ENCODE measurements at places on chromosomes 6 and 20. TPM values are rescaled to one million over a fixed set of nuclear protein-coding genes. Genes with fewer than 3 reads are reported as not detected.

CALHM6 gene
- total RNA-seq: 7.1 TPM

LHFPL5 gene
- not detected for total RNA-seq

HTR1B gene
- not detected for total RNA-seq

PRICKLE4 gene
- total RNA-seq: not detected

MYBL2 gene
- total RNA-seq: 99.8 TPM

TCP11 gene
- total RNA-seq: not detected

FILIP1 gene
- not detected for total RNA-seq

GHRH gene
- not detected for total RNA-seq

DNA sequence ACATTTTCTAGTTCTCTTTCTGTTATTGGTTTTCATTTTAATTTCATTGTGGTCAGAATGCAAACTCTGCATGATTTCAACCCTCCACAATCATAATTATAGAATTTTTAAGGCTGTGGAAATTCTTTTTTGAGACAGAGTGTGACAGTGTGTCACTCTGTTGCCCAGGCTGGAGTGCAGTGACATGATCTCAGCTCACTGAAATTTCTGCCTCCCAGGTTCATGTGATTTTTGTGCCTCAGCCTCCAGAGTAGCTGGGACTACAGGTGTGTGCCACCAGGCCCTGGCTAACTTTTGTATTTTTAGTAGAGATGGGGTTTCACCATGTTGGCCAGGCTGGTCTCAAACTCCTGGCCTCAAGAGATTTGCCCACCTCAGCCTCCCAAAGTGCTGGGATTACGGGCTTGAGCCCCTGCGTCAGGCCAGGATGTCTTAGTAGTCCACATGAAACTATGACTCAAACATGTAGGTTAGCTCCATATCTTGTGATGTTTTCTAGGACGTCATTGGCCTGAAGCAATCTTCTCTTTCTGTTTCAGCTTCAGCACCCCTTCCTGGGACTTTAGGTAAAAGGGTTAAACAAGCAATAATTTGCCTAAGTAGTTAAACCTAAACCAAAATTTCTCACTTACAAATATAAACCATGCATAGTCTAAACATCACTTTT, 47.4 kb upstream of the SAMD3 start:
- DNase-seq: no peak

- no peak for DNase-seq
These were observed 47.4 kb upstream of the STX16 start for GRCh38 chr20:58603721-58604120.

DNA sequence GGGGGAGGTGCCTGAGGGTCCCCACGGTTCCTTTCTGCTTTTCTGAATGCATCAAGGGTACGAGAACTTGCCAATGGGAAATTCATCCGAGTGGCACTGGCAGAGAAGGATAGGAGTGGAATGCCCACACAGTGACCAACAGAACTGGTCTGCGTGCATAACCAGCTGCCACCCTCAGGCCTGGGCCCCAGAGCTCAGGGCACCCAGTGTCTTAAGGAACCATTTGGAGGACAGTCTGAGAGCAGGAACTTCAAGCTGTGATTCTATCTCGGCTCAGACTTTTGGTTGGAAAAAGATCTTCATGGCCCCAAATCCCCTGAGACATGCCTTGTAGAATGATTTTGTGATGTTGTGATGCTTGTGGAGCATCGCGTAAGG, 226.4 kb downstream of the SMOC2 start:
- DNase-seq: no peak

DNA sequence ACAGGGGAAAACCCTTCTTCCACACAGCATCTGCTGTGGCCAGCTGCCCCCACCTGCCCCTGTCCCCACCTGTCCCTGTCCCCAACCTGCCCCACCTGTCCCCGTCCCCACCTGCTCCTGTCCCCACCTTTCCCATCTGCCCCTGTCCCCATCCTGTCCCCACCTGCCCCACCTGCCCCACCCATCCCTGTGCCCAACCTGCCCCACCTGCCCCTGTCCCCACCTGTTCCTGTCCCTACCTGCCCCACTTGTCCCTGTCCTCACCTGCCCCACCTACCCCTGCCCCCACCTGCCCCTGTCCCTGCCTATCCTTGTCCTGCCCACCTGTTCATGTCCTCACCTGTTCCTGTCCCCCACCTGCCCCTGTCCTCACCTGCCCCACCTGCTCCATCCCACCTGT, 6.4 kb upstream of the MYT1 start:
- no peak for DNase-seq

DNA sequence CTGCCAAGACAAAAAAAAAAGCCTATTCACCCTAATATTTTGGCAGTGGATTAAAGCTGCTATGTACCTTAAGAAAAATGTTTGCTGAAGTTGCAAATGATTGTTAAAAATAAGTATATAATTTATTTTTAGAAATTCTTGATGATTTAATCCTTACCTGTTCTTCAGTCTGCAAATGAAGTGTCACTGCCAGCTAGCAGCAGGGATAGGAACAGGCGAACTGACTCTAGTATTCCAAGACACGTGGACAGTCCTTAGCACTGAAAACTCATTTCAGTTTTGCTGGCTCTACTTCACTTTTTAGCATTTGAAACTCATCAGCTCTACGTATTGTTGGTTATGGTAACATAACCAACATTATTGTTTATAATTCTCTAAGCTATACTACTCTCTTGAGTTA, 204.4 kb upstream of the ID4 start:
- DNase-seq: no peak

- no peak for DNase-seq
These were observed 237.6 kb upstream of the CDH4 start for GRCh38 chr20:61014491-61014890.

DNA sequence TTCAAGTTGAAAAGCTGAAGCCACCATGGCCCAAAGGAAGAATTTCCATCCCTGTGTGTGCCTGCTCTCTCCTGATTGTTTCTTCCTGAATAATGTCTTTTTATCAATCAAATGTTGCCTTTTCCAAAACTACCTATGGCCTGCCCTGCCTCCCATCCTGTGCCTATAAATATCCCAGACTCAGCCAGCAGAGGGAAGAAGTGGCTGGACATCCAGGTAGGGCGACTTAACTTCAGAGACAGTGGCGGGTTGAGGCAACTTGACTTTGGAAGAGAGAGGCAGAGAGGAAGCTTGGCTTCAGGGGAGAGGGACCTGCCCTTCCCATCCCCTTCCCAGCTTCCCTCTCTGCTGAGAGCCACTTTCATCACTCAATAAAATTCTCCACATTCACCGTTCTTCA, 133.0 kb downstream of the LCA5 start:
- no peak for DNase-seq

DNA sequence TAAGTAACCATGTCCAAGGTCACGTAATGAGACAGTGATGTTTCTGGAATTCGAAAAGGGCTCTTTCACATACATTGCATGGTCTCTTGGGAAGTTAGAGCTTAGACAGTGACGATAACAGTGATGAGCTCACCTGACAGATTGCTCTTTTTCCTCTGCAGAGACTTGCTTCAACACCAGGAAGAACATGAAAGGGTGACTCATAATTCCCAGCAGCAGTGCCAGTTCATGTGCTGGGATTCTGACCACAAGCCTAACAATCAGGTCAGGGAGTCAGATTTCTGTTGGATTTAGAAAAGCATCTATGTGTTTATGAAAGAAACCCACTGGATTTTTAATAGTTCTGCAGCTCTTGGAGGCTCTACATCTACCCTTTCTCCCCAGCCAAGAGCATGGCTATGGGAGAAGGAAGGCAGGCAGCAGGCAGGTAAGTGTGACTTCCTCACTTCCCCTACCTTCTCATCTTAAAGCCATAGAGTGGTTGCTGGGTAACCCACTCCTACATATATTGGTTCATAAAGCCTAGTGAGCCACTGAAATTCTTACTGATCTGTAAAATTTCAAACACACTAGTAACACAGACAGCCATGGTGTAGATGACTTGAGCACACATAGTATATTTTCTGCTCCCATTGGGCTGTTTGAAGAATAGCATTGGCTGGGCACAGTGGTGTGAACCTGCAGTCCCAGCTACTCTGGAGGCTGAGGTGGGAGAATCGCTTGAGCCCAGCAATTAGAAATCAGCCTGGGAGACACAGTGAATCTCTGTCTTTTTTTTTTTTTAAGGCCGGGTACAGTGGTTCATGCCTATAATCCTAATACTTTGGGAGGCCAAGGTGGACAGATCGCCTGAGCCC, 44.4 kb upstream of the LOC128125822 start:
- DNase-seq: no peak

GRCh38 chr6:104599821-104600638, 259.7 kb downstream of the HACE1 start:
- no peak for DNase-seq

- DNase-seq: peak; percentile 50
These were observed 18.4 kb upstream of the SNX9 start for GRCh38 chr6:157804448-157805327.

GRCh38 chr20:60214901-60215815, 256.9 kb downstream of the CDH26 start:
- DNase-seq: no peak
